ENCODE measurements at places on chromosomes 7 and 10. TPM values are rescaled to one million over a fixed set of nuclear protein-coding genes. Genes with fewer than 3 reads are reported as not detected.

The CTNNA3 gene
- polyA plus RNA-seq = 0.05 TPM

The OR2A12 gene
- not detected for polyA plus RNA-seq

The KIAA1549 gene
- polyA plus RNA-seq = 0.31 TPM

The CARD11 gene
- polyA plus RNA-seq = 0.79 TPM

The CAMK2B gene
- 0.28 TPM for polyA plus RNA-seq

The AFAP1L2 gene
- 6.7 TPM for polyA plus RNA-seq

The CPXM2 gene
- polyA plus RNA-seq = 4.7 TPM

The GATA3 gene
- 0.36 TPM for polyA plus RNA-seq

The PNLIPRP2 gene
- 0.91 TPM for polyA plus RNA-seq

Measured in adipose tissue (tissue), 3 donors.